GM06990 (cell line): ENCODE measurements at places on chromosomes 6 and 20.

DNA sequence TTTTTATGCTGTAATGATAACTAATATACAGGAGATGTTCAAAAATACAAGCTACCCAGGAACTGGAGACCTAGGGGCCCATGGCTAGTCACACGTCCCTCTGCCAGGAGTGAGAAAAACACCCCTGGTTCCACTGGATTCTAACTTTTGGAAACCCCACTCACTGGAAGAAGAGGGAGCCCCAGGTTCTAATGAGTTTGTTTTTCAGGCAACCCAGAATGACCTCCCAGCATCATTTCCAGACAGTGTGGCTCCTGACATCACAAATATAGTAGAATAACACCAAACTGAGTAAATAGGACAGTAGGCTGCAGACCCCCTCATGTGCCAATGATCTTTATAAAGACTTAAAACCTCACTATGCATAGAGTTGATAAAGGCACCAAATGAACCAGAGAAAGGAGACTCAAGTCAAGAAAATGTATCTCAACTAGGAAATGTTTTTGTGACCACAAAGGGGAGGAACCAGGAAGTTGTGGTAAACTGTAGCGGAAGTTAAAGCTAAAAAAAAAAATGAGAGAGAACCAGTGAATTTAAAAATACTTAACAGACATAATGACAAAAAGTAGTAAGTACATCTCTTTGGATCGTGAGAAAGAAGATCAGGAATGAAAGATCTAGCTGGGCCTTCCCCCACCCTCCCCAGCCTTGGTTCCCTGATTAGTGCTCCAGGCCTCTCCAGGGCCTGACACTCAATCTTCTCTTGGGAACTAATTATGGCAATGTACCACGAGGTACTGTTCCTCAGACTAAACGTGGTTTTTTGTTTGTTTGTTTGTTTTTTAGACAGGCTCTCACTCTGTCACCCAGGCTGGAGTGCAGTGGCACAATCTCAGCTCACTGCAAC, 19.8 kb downstream of the HLA-E start:
- DNase-seq = peak; percentile 66

GRCh38 chr6:9412951-9413559, 977.7 kb upstream of the SLC35B3 start:
- no peak for DNase-seq

DNA sequence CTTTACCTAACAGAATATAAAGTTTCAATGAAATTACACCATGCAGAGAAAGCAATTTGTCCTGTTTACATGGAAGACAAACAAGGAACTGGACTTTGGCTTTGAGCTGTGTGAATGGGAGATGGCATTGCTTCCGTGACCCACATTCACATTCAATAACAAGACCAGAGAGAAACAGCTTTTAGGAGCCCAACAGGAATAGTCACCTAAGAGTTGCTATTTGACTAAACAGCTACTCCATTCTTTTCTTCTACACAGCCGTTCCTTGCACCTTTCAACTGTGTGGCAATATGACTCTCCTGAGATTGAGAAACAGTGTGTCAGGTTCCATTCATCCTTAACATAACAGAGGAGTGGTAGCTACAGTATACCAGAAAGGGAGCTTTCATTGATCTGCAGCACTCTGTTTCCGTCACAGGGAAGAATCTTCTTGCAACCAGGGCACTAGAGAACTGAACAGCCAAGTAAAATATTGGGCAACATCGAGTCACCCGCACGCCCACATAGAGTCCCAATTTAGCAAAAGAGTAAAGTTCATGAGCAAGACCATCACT, 355.1 kb downstream of the HAO1 start:
- no peak for DNase-seq

DNA sequence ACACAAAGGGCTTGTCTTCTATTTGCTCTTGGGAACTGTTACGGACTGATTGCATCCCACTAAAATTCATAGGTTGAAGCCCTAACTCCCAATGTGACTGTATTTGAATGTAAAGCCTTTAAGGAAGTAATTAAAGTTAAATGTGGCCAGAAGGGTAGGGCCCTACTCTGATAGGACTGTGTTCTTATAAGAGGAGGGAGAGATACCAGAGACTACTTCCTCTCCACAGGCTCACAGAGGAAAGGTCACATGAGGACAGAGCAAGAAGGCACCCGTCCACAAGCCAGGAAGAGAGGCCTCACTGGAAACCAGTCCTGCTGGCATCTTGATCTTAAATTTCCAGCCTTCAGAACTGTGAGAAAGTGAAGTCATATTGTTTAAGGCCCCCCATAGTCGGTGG, 211.9 kb downstream of the CDH26 start:
- DNase-seq = no peak

DNA sequence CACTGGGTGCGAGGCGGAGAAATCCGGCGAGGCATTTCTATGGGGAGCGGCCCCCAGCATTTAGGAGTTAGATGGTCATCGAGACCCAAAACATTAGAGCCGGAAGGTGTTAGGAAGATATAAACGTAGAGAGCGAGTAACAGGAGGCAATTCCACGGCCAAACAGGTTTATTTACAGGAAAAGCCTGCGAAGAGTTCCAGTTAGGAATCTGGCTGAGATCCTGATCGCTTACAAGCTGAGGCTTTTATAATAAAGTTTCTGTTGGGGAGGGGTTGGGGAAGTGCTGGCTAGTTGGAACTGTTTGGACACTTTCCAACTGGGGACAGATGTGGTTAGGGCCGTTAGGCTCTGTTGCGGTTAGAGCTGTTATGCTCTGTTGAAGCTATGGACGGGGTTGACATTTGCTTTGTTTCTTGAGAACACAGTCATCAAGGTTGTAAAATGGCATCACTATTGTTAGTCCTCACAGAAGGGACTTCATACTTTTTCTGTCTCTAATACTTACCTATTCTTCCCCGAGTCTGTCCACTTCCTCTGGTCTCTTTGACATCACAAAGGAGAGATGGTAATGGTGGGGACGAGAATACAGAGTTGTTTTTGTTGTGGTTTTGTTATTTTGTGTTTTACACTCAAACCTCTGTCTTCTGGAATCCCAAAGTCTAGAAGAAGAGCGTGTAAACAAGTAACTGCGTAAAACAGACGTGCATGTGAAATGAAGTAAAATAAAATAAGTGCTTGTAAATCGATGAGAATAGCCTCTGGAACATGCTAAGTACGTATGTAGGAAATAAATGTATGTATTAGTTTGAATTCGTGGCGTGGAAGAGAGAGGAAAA, 554 bp upstream of the ZSCAN31 start:
- no peak for DNase-seq

- no peak for DNase-seq
Observed at GRCh38 chr20:46172455-46172854, 54.3 kb downstream of the CD40 start.
